ENCODE measurements at places on chromosomes 7 and 10.
A peak's percentile ranks its signal among the peaks of the same experiment; 100 is the strongest.

GRCh38 chr7:5564894-5565293 is 141.3 kb upstream of the TNRC18 start:
- DNase-seq: no peak

GRCh38 chr7:1521456-1521855 is 9.0 kb upstream of the MAFK start:
- DNase-seq: no peak

- no peak for DNase-seq
Observed at GRCh38 chr10:54434782-54435181, 366.2 kb downstream of the PCDH15 start.

- no peak for DNase-seq
Observed at GRCh38 chr10:91778485-91778884, 19.7 kb upstream of the TNKS2 start.

GRCh38 chr7:19381321-19381720 is 236.1 kb upstream of the FERD3L start:
- no peak for DNase-seq

- DNase-seq: no peak
Observed at GRCh38 chr10:19874791-19875190, 58.6 kb downstream of the PLXDC2 start.

- no peak for DNase-seq
Observed at GRCh38 chr10:17685233-17685840, 41.4 kb downstream of the STAM start.

DNA sequence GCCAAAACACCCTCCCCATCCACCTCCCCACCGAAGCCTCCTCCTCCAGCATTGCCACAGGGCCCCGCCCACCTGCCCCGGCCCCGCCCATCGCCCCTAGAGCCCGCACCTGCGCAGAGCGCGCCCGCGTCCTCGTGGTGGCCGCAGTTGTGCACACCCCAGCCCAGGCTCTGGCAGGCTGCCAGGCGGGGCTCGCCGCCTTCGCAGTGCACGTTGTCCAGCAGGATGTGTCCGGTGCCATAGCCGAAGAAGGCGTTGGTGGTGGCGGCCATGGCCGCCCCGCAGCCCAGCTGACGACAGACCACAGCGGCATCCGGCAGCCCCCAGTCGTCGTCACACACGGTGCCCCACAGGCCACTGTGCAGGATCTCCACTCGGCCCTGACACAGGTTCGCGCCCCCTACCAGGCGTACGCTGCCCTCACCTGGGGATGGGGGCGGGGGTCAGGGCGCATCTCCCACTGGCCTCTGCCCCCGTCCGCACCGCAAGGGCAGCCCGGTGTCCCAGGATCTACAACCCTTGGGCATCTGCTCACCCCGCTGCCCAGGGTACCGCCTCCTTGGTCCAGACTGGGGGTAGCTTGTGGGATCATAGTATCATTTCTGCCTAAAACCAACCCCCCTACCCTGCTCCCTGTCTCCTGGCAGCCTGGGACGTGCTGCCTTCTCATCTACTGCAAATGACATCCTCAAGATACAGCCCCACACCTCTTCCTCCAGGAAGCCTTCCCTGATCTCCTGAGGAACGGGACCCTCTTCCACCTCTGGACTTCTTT is 11.9 kb downstream of the SSC4D start:
- DNase-seq: peak; percentile 83

DNA sequence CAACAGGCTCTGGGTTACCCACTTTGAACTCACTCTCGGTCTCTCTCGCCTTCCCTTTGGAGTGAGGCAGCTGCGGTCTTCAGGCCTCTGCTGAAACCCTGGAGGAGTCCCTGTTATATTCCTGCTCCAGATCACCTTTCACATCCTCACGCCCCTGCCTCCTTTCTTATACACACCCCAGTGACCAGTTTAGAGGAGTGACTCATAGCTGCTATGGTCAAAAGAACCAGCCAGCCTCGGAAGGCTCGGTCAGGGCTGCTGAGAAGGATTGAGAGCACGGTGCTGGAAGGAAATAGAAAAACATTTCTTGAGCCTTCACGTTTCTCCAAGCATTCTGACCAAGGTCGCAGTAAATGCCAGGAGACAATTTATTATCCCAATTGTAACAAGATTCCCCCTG is 28.3 kb upstream of the SVOPL start:
- DNase-seq: no peak

- no peak for DNase-seq
Observed at GRCh38 chr10:89165923-89166322, 41.2 kb downstream of the CH25H start.

DNA sequence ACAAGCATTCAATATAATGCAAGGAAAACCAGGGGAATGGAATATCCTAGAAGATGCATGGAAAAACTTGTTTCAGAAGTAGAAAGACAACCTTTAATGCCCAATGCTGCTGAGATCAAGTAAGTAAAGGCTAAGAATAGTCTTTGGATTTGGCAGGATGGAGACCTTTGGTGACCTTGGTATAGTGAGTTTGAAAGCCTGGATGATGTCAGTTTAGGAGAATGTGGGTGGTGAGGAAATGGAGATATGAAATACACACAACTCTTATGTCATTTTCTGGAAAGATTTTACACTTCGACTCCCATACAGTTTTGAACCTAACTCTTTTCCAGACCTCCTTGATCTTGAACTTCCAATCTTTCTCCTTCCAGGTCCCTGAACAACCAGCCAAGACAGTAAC is 185.7 kb downstream of the TFEC start:
- no peak for DNase-seq

- DNase-seq: no peak
Observed at GRCh38 chr10:1448252-1448930, 288.9 kb downstream of the ADARB2 start.

GRCh38 chr7:100435401-100436304 is 644 bp downstream of the PPP1R35 start:
- DNase-seq: peak; percentile 62

GRCh38 chr7:55548295-55548731 is 24.0 kb downstream of the VOPP1 start:
- no peak for DNase-seq

DNA sequence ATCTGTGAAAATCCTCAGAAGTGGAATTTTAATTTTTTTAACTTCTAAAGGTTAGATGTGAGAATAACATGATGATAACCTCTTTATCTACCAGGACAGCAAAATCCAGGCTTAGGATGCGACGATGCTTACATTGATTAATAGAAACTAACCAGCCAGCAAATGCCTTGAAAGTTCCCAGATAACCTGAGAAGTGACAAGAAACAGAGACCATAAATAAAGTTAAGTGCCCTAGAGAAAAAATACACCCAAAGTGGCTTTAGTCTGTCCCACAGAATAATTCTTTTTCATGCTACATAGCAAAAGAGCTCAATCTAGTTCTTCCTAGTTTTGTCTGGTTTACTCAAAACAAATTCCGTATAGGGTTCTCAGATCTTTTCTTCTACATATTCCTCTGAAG is 262.7 kb downstream of the WDR11 start:
- DNase-seq: no peak

GRCh38 chr10:102024799-102025198 is 31.2 kb downstream of the ARMH3 start:
- DNase-seq: no peak

GRCh38 chr10:128763588-128763987 is 637.4 kb upstream of the MKI67 start:
- DNase-seq: no peak

- DNase-seq: no peak
Observed at GRCh38 chr10:59804220-59804619, 51.0 kb upstream of the MRLN start.

GRCh38 chr7:14258441-14258840 is 269.0 kb upstream of the ETV1 start:
- DNase-seq: no peak

DNA sequence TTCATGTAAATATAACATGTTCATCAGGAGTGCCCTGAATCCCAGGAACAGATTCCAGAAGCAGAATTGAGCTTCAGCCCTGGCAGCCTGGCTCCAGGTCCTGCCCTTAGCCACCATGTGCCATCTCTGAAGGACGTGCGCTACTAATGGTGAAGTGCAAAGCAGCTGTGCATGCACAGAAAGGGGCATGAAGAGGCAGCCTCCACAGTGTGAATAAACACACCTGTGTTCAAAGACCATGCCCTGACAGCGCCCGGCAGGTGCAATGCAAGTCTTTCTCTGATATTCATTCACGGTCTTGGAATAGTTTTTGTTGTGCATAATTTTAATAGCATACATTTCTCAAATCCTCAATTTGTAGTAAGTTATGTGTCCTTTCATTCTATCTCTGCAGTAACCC is 250.4 kb upstream of the TCERG1L start:
- no peak for DNase-seq

DNA sequence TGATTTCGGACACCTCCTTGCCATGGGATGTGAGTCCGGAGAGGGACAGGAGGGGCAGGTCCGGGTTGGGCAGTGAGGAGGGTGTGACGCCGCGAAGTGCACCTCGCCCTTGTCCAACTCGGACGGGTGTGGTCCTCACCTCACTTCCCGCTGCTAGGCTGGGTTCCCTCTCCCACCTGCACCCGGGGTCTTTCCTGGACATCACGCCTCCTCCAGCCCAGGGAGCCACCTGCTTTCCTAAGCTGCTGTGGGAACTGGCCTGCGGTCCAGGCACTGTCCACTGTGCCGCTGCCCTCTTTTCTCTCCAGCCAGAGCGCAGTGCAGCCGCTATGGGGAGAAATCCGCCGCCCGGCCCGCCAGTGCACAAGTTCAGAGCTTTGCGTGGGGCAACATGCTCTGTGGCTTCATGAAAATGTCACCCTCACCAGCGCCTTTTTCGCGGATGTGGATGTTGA is 45.0 kb upstream of the ZNF716 start:
- no peak for DNase-seq

GRCh38 chr7:153530441-153530840 is 521.8 kb upstream of the DPP6 start:
- DNase-seq: no peak

- no peak for DNase-seq
Observed at GRCh38 chr10:11444531-11445228, 166.8 kb downstream of the USP6NL start.

DNA sequence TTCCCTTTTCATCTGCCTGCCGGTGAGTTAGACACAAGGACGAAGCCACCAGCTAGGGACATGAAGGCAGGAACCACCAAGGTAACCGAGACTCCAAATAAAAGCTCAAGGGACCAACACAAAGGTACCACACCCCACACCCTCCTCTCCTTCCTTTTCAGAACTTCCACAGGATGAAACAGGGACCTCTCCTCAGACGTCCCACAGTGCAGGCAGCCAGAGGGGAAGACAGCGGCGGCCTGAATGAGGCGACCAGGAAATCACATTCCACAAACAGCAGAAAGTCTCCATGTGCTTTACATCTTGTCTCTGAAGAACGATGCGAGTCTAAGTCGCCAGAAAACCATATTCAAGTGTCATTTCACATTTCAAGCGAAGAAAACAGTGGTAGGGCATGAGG is 97.8 kb downstream of the DIP2C start:
- DNase-seq: no peak

DNA sequence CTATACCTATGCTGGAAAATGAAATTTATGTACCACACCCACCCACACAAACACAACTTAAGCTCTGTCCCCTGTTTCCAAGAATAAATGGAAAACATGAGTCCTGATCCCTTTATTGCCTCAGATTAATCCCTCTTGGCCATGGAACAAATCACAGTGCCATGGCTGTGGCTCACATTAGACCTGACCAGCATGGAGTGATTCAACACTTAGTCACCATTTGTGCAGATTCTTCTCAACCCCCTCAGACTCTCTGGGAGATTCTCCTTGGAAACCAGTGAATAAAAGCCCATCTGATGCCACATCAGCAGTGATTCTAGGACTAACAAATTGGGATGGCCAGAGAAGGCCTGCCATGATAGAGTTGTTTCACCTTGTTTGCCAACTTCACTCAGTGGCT is 204.4 kb upstream of the TMEM72 start:
- DNase-seq: no peak

DNA sequence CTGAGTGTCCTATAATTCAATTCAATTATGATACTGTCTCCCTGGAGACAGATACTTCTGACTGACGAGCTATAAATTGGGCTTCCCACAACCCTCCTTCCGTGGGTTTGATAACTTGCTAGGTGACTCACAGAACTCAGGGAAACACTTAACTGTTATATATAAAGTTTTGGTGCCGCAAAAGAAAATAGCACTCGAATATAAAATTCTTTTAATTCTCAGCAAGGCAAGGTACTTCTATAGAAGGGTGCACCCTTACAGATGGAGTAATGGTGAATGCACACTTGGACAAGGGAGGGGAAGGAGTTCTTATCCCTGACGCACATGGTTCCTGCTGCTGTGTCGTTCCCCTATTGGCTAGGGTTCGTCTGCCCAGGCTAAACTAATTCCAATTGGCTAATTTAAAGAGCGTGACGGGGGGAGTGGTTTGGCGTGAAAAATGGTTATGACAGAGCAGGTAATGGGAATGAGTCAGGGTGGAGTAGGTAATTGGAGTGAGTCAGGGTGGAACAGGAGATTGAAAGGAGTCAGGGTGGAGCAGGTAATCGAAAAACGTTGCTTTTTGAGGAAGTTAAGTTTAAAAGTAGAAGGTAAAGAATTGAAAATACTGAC is 20.8 kb upstream of the GHITM start:
- no peak for DNase-seq

DNA sequence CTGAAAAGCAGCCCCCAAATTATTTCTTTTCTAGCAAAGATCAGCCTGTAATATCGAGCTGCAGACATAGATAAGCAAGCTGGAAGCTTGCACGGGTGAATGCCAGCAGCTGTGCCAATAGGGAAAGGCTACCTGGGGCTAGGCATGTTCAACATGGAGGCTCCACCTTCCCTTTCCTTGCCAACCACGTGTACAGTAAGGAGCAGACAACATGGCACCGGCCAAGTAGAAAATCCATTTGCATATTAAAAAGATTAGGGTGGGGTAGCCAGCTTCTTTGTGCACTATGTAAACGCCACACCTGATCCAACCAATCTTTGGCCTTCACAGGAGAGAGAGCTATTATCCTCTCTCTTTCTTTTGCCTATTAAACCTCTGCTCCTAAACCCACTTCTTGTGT is 56.7 kb upstream of the SEPHS1 start:
- DNase-seq: no peak

DNA sequence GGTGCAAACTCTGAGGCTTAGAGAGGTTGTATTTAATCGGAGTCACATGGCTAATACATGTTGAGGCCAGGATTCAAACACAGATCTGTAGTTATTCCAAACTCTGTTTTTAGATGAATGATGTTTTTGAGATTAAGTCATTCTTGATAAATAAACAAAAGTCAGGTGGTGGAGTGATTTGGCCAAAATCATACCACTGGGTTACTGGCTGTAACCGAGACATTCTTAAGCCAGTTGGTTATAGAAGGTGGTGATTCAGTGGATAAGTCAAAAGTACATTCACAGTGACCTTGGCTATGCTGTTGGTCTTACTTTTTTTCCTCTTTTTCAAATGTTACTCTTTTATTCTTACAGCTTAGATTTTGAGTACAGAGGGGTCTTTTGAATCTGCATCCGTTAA is 361.4 kb downstream of the KIF20B start:
- no peak for DNase-seq

- DNase-seq: no peak
Observed at GRCh38 chr7:7331523-7331922, 149.2 kb downstream of the C1GALT1 start.
